T-helper 1 cell (primary cell): ENCODE measurements at places on chromosomes 12 and 14.

DNA sequence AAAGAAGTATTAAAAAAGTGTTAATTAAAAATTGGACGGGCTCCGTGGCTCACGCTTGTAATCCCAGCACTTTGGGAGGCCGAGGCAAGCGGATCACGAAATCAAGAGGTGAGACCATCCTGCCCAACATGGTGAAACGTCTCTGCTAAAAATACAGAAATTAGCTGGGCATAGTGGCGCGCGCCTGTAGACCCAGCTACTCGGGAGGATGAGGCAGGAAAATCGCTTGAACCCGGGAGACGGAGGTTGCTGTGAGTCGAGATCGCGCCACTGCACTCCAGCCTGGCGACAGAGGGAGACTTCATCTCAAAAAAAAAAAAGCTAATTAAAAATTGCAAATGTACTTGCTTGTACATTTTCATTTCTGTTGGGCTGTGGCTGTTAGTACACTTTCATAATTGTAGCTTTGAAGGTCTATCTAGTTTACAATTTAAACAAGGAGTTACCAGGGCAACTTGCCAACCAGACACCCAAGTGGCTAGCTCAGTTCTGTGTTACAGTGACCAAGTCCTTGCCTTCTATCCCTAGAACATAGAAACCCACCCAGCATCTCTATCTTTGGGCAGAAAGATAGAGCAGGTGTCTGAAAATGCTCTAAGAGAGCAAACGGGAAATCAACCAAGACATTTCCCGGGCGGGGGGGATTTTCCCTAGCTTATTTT is 1.2 kb downstream of the COA8 start:
- DNase-seq = no peak

DNA sequence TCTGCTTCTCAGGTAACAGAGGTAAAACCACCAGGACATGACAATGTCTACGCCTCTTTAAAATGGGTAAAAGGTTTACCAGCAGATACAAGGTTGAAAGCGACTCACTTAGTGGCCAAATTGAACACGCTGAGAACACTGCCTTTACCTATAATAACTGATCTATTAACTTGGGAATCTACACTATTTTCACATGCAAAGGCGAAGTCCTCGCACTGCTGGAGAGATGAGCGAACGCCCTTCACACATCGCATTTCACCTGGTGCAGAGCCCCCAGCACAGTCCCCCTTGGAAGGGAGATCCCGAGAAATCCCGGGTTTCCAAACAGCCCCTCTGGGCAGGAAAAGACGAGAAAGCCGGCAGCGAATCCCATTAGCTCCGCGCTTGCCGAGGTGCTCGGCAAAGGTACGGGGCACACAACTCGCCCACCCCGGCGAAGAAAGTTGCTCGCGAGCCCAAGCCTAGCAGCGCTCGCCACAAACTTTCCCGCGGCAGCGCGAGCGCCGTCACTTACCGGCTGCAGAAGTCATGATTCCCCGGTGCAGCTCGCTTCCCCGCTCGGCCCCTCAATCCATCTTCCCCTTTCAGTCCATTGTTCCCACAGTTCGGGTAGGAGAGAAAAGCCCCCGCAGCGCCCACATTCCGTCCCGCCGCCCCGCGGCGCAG is 423 bp downstream of the FGD6 start:
- peak; percentile 5 for DNase-seq

DNA sequence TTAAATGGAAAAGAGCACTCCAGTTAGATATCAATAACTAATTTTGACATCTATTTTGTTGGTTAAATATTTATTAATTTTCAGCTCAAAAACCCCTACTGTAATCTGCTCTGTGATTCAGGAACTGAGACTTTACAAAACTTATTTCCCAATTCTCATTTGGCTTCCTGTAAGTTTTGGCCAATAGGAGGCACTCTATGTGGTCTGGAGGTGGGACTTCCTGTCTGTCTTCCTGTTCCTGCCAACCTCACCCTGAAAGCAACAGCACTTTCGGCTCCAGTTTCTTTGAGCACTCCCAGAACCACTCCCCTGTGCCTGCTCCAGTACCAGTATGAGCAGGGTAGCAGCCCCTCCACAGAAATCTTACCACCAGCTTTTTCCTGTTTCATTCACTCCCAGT is 1027.0 kb downstream of the VRK1 start:
- DNase-seq = no peak

DNA sequence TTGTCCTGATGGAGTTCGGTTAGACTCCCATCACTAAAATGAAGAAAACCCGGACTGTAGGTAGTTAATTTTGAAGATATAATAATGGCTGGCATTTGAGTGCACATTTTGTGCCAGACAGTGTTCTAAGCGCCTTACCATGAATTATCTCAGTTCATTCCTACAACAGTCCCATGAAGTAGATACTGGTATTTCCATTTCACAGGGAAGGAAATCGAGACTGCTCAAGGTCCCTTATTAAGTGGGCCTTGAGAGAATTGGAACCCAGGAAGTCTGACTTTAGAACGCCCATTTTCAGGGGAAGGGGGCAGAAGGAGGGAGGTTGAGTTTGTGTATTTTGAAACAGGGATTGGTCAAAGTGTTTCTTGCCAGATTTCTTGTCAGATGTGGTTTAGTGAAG is 855 bp downstream of the MNAT1 start:
- no peak for DNase-seq

DNA sequence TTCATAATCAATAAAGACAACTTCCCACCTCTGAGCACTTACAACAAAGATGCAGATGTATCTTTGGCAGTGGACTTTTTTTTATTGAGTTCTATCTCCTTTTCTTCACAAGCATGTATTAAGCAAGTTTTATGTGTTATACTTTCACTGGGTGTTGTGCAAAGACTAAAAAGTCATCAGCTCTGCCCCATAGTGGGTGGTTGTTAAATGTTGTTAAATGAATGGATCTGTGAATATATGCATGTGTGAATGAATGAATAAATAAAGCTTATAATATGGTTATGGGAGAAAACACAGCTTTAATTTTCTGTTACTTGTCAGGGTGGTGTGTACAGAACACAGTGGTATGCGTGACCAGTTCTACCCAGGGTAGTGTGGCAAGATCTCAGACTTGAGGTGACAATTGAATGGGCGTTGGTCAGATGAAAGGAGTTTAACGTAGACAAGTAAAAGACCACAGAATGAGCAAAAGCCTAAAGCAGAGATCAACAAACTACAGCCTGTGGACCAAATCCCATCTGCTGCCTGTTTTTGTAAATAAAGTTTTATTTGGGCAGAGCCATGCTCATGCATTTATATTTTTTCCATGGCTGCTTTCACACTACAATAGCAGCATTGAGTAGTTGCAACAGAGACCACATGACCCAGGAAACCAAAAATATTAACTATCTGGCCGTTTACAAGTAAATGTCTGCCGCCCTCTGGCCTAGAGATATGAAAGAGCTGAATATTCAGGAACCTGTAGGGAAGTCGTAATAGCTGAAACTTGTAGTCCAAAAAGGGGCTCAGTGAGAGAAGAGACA is 207.4 kb upstream of the EEA1 start:
- DNase-seq = no peak

- DNase-seq = no peak
Measured at GRCh38 chr12:67797753-67798152, 149.2 kb downstream of the DYRK2 start.

- no peak for DNase-seq
Measured at GRCh38 chr12:52531566-52532300, 11.5 kb upstream of the KRT5 start.

DNA sequence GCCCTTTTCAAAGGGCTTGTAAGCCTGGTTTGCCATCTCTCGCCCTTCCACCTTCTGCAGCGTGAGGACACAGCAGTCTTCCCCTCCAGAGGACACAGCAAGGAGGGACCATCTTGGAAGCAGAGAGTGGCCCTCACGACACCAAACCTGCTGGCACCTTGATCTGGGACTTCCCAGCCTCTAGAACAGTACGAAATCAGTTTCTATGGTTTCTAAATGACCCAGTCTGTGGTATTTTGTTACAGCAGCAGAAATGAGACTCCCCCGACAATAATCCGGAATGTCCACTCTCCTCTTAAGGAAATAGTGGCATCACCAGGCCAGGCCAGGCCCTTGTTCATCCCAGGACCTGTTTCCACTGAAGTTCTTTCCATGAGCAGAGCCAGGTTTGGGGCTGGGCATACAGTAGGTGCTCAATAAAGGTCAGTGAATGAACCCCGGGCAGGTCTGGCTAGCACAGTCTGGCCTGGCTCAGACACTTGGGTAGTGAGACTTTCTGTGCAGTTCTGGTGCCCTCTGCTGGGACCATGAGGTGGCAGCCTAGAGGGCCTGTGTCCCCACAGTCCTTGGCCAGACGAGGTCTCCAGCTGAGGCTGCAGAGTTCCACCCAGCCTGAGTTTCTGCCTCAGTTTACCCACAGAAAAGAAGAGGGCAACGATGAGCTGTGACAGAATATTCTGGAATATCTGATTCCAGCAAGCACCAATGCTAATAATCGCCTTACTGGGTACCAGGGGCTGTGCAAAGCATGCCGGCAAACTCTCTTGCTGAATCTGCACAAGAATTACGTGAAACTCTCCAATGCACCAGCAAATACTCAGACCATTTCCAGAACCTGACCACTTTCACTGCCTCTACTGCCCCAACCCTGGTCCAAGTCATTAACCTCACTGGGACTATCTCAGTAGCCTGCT is 14.0 kb downstream of the ABCB9 start:
- peak; percentile 74 for DNase-seq
